ENCODE measurements at places on chromosomes 7 and 10.

DNA sequence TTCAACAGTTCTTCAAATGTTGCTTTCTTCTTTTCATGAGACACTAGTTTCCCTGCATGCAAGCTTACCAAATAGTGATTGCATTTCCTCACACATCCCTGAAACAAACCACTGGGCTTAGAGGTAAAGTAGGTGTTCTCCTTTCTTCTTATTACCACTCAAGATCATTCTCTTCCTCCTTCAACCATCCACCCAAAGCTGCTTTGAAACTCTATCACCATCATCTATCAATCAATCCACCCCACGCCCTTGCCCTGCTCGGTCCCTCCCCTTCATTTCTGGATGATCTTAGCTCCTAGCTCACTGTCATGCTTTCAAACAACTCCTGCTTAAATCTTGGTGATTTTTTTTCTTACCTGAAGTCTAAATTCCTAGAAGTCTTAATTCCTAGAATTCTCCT is 18.9 kb downstream of the HYCC1 start:
- H3K4me1 ChIP-seq = peaks cover 62% of the 10 kb centered on the region
- no peak for DNase-seq
- no peaks in the 10 kb centered on the region for H3K27me3 ChIP-seq
- H3K27ac ChIP-seq = peak overlapping the region; percentile 1
- peaks cover 24% of the 10 kb centered on the region for H3K36me3 ChIP-seq
- peak overlapping the region; percentile 1 for H3K4me3 ChIP-seq

DNA sequence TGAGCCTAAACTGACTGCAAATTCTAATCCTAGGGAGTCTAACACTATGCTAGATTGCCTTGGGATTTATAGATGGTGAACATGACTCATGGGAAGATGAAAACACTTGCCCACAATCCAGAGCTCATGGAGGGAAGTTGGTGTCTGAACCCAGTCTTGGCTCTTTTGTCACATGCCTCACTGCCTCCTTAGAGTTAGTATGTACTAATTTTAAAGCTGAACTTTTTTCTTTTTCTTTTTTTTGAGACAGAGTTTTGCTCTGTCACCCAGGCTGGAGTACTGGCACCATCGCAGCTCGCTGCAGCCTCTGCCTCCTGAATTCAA is 14.4 kb downstream of the MRPL32 start:
- peak overlapping the region; percentile 83 for H3K27ac ChIP-seq
- no peak for DNase-seq
- no peaks in the 10 kb centered on the region for H3K27me3 ChIP-seq

DNA sequence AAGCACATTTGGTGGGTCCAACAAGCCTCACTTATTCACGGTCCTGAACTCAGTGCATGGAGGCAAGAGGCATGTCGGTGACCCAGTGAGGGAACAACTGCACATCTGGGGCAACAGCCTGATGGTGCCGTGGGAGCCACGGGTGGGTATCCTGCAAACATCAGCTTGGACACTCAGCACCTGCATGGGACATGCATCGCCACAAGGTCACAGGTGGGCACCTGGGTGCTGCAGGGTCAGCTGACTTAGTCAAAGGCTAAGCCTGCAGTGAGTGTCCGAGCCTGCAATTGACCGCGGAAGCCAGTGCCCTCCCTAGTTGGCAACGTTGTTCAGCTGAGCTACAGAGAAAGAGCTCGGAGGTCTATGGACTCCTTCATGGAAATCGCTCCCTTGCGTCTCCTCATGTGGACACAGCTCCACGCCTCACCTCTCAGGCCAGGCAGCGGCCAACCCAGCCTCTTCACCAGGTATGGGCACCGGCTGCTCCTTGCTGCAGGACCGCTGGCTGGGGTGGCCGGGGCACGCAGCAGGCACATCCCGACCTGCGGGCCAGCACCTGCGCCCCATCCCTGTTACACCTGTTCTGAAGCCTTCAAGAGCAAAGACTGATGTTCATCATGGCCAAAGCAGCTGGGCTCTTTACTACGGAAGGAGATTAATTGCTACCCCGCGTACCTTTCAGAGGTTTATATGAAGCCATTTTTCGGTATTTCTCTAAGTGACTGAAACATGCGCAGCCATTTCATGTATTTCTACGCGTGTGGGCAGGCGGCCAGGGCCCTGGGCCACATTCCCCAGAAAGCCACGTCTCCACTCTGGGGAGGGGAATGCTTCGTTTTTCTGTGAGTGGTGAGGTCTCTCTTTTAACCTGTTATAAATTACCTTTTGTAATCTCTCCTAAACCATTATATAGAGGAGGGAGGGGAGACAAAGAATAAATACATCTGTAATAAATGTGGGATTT is 380.7 kb downstream of the DNAJB6 start:
- no peak overlapping the region for H3K27ac ChIP-seq
- H3K4me1 ChIP-seq = no peaks in the 10 kb centered on the region
- no peak overlapping the region for H3K4me3 ChIP-seq
- no peaks in the 10 kb centered on the region for H3K27me3 ChIP-seq

GRCh38 chr7:19377611-19378344 is 232.6 kb upstream of the FERD3L start:
- no peaks in the 10 kb centered on the region for H3K27me3 ChIP-seq
- no peak overlapping the region for H3K27ac ChIP-seq
- H3K4me3 ChIP-seq = no peak overlapping the region
- H3K36me3 ChIP-seq = no peaks in the 10 kb centered on the region
- no peaks in the 10 kb centered on the region for H3K4me1 ChIP-seq

- no peak overlapping the region for H3K27ac ChIP-seq
- peak overlapping the region; percentile 82 for H3K4me3 ChIP-seq
Measured at GRCh38 chr10:130301021-130301892, 165.1 kb downstream of the GLRX3 start.

DNA sequence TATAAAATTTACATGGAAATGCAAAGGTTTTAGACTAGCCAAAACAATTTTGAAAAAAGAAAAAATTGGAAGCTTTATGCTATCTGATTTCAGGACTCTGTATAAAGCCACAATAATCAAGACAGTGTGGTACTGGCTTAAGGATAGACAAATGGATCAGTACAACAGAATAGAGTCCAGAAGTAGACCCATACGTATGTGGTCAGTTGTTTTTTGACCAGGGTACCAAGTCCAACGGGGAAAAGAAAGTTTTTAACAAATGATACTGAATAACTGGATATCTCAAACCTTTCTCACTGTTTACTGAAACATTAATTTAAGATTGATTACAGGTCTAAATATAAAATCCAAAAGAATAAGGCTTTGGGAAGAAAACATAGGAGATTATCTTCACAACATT is 79.7 kb downstream of the PODXL start:
- no peak for DNase-seq
- peaks cover 7% of the 10 kb centered on the region for H3K36me3 ChIP-seq

DNA sequence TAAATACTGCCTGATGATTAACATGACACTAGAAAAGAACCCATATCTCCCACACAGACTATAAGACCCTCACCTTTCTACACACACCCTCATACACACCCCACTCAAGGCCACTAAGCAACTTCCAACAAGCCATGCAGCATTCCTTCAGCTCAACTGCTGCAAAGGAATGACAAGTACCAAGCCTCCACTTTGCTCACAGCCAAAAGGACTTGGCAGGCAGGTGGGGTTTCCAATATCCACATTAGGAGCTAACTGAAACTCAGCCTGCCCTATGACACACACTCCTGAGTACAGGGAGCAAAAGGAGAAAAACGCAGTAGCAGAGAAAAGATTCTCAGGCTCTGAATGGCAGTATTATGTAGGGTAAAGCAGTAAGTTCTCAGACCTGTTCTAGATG is 13.4 kb downstream of the USP54 start:
- DNase-seq = no peak
- no peak overlapping the region for H3K4me3 ChIP-seq
- H3K27me3 ChIP-seq = no peaks in the 10 kb centered on the region
- no peak overlapping the region for H3K27ac ChIP-seq
- H3K36me3 ChIP-seq = no peaks in the 10 kb centered on the region
- H3K4me1 ChIP-seq = no peaks in the 10 kb centered on the region

- DNase-seq = peak; percentile 37
- peak within 1 kb of the TSS; percentile 71 for H3K4me3 ChIP-seq
- H3K4me1 ChIP-seq = peaks cover 20% of the 10 kb centered on the region
- H3K27ac ChIP-seq = peak within 1 kb of the TSS; percentile 6
- peaks cover 83% of the 10 kb centered on the region for H3K27me3 ChIP-seq
Measured at GRCh38 chr10:11017570-11018431, at the start of gene CELF2. TSS of gene CELF2 (plus strand) at chr10:11017872. CDS start at chr10:11018090, 218 bp downstream.
